Foreskin melanocyte (primary cell): ENCODE measurements at places on chromosomes 2 and 18.

GRCh38 chr2:28049416-28049815 is 158.9 kb downstream of the BABAM2 start:
- peak; percentile 18 for DNase-seq

DNA sequence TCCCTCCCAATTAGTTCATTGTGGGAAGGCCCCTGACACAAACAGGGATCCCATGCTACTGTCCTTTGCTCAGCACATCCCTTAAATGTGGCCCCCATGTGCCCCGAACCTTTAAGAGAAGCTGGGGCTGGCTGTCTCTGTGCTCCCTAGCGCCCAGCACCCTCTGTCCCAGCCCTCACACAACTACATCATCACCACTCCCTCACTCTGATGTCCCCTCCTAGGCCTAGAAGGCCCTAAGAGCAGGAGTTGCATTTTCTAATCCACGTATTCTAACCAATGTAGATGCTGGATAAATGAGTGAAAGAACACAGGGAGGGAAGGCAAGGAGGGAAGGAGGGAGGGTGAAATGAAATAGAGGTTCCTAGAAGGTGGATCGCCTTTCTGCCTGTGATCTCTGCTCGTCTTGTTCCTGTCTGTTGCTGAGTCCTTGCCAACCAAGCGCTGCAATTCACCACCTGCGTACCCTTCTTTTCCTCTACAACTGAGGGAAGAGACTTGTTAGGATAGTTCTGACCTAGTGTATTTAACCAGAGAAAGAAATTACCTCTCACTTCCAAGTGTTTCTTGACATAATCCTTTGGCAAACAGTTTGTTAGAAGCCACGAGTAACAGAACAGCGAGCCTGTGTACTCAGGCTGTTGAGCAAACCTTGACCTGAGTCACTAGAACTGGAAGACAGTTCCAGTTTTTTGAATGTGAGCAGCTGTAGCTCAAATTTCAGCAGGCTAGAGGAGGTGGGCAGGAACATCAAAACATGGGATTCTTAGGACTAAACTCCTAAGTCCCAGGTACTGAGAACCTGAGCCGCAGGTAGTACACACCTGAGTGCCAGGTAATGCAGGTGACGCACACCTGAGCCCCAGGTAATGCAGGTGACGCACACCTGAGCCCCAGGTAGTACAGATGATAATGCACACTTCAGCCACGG is 181.5 kb upstream of the ID2 start:
- DNase-seq, result no peak

DNA sequence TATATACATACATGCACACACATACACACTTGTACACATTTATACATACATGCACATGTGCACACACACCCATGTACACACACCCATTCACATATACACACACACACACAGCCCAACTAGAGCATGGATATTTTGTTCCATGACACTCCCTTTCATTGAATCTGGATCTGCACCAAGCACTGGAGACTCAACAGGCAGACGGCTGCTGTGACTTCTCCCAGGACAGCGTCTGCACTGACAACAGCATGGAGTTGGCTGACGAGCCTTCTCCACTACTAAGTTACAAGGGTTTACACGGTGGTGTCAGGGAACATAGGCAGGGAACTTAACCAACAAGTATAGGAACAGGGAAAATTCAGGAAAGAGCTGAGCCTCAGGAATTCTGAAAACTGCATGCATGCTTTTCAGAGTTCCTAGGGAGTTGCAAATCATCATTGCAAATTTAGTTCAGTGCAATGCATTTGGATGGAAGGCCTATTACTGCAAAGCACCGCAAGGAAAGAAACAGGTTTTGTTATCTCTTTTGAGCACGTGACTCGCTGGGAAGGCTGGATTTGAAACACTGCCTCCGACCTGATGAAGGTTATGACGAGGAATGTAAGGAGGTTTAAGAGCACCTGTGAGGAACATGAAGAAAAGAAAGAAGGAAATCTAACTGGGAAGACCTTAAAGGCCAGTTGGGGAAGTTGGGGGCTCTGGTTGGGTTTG is 35.9 kb downstream of the TMEM18 start:
- no peak for DNase-seq

GRCh38 chr2:17966798-17967197 is 88.3 kb downstream of the KCNS3 start:
- no peak for DNase-seq

- DNase-seq, result no peak
Measured at GRCh38 chr2:174368691-174369090, 26.8 kb upstream of the SCRN3 start.

GRCh38 chr18:43465483-43465882 is 188.2 kb upstream of the SYT4 start:
- DNase-seq, result no peak

GRCh38 chr2:46297546-46298271 is 502 bp downstream of the EPAS1 start:
- DNase-seq, result peak; percentile 32

- no peak for DNase-seq
Measured at GRCh38 chr18:72638376-72638775, 94.2 kb upstream of the CBLN2 start.

- no peak for DNase-seq
Measured at GRCh38 chr2:217086038-217086522, 226.2 kb upstream of the TNP1 start.

DNA sequence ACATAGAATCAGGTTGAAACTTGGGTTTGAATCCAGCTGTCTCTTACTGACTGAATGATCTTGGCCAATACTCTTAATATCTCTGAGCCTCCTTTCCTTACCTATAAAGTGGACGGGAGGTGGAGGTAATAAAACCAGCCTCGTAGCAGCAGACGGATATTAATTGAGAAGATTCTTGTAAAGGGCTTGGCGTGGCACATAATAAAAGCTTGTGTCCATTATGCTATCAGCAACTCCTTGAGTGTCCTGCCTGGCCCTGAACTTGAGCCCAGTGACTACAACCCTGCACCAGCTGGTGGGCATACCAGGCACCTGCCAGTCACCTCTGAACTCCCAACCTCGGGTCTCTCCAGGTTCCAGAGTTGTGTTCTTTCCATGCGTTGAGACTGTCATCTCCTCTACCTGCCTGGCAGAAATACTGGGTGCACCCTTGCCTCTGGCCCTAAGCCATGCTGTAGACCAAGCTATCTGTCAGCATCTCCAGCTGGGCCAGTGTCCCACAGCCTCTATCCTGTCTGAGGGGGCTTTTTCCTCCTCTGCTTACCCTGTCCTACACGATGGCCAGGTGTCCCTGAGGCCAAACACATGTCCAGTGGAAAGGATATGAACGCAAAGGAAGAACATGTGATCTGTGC is 9.7 kb downstream of the CAPN13 start:
- DNase-seq, result no peak
